ENCODE measurements at places on chromosomes 6 and 20.

- no peak for DNase-seq
Observed at GRCh38 chr20:17904027-17904426, 64.6 kb downstream of the SNX5 start.

DNA sequence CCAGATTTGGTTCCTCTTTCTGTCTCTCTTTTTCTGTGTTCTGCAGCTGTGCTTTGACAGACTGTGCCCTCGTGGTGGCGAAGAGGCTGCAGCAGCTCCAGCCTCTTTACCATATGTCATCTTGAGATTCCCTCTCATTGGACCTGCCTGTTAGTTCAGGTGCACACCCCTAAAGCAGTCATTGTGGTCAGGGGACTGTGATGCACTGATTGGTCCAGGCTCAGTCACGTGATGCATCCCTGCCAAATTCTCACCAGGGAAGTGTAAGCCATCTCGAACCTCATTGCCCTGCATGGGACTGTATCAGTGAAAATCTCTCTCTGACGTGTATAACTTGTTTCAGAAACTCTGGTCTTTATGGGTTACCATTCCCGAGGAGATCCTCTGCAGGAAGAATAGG is 160.3 kb downstream of the EYA2 start:
- peak; percentile 60 for DNase-seq

DNA sequence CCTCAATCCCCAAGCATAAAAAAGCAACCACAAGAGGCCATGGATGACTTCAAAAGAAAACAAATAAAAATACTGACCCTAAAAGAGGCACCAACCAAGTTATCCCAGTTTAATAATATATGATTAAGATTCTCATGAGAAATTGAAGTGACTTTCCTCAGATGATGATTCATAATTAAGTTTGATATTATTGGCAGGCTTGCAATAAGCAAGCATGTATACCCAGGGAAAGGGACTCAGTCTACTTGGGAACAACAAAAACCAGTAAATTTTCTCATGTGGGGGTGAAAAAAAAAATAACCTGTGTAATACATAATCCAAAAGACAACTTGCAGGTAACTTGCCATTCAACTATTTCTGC is 19.6 kb downstream of the JAG1 start:
- no peak for DNase-seq

- DNase-seq = no peak
Observed at GRCh38 chr6:12114055-12114503, 102.0 kb downstream of the HIVEP1 start.

- DNase-seq = no peak
Observed at GRCh38 chr6:14804785-14805210, 441.1 kb upstream of the JARID2 start.

DNA sequence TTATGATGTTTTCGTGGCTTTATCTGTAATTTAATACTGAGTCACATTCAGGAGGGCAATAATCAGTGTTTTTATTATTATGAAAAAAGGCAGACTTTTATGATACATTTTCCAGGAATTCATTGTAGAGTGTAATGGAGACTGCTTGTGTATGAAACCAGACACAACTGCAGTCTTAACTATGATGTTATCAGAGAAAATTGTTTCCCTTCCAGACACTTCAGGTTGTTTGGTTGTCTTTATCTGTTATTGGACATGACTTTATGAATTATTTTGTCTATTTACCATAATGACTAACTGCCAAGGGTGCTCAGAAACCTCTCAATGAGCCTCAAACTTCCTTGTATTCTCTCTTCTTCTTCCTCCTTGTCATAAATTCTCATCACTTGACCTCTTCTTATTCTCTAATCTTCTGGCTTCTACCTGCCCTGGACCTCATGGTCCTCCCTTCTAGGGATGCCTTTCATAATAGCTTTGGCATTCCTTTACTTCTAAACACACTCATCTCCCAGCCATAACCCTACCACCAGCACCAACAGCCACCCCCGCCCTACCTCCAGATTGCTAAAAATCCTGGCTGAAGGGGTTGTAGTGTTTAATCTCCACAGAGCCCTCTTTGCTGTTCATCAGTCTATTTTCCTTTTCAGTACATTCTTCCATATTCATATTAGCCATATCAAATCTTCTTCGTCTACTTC is 492.5 kb downstream of the CDKAL1 start:
- no peak for DNase-seq

DNA sequence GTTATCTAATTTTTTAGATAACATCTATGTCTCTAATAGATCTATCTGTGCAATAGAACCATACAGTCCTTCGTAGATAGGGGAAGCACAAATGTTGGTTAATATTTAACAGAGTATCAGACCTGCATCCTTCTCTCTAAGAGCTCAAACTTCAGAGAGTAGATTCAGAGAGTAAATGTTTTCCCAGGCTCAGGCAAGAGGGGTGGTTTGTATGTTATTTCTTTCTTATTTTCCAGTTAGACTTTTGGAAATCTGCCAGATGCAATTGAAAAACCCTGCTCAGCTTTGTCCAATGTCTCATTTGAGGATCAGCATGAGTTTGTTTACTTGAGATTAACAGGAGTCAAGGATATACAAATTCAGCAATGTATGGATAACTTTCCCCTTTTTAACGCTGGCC is 361.9 kb downstream of the BCKDHB start:
- DNase-seq = no peak

GRCh38 chr6:15108383-15108715 is 137.5 kb upstream of the JARID2 start:
- no peak for DNase-seq

GRCh38 chr6:13355043-13355945 is 27.0 kb upstream of the TBC1D7 start:
- DNase-seq = peak; percentile 78

DNA sequence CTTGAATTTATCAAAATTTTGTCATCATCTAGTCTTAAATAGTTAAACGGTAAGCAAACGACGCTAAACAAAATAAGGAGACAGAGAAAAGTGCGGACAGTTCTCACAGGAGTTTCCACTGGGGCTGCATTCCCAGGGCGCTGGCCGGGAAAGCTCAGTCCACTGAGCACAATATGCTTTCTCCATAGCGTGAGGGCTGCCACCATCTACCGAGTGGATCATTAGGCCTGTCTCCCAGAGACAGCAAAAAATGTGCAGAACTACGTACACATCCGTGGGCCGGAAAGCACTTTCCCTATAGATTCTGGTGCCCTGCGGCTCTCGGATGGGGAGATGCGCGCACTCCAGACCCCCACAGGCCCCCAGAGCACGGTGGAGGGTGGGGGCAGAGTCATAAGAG is 84.9 kb downstream of the THBS2 start:
- DNase-seq = no peak

DNA sequence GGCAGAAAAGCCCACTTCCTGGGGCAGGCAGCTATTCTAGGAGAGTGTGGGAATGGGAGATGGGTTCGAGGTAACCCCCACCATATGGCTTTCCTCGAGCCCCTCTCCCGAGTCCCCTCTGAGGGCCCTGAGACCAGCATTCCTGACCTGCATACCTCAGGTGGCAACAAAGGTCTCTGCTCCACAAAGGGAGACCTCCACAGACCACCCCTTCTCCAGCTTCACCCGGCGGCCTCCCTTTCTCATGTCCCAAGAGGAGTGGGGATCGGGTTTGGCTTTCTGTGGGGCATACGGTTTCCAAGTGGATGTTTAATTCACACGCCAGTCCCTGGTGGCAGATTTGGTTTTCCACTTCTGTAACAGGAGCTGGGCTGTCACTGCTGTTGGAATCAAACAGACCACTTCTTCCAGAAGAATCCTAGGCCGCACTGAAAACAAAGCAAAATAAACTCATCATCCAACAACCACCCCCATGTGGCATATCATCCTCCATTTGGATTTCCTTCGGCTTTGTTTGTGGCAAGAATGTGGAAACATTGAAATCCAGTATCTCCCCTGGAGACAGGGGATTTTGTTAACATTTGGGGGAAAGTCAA is 83.2 kb downstream of the DLL1 start:
- DNase-seq = no peak

DNA sequence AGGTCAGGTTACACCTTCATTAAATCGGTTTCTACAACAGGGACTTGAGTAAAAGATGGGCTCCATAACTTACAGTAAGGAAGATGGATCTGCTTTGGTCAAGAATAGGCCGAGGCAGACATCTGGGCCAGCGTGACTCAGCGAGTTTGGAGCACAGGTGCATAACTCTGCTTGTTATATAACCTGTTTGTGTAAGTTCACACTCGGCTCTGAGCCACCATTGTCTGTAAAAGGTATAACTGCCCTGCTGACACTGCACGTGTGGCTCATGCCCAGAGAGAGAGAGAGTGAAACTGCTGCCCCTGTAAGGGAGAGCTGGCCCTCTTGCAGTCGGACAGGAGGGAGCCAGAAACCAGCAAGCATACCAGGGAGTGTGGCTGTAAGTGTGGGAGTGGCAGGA is 737.9 kb upstream of the SLC35B3 start:
- no peak for DNase-seq

DNA sequence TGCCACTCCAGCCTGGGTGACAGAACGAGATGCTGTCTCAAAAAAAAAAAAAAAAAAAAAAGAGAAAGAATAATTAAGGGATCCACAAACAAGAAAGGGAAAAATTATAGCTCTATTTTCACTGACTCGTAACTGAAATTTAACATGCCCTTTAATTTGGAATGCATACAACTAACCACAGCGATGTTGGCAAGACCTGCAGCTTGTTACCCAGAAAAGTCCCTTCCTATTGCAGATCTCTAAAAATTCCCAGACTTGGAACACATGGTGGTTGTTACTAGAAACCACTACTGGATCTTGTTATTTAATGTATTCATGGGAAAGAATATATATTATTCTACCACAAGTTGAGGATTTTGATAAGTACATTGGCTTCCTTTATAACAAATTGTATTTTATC is 27.8 kb upstream of the SMIM28 start:
- DNase-seq = no peak

GRCh38 chr6:75876152-75876551 is 127.1 kb downstream of the MYO6 start:
- DNase-seq = no peak

DNA sequence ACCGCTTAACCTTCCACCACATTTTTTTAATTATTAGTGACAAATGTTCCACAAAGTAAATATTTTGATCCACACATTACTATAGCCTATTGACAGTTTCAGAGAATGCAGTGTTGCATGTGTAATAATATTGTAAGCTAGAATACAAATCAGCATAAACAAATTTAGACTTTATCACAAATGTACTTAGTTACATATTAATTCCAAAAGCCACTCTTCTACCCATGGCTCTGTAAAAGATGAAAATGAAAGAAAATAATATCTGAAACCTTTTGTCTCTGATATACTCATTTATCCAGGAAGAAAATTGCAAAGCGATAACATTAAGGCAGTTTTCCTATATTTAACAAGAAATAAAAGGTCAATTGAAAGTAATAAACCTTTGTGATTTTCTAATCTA is 954.0 kb upstream of the MAN1A1 start:
- DNase-seq = no peak

- peak; percentile 48 for DNase-seq
Observed at GRCh38 chr6:41976794-41977484, 35.3 kb upstream of the CCND3 start.

- no peak for DNase-seq
Observed at GRCh38 chr6:103335412-103335811, 1524.3 kb downstream of the HACE1 start.

GRCh38 chr6:100311707-100312251 is 152.9 kb downstream of the SIM1 start:
- DNase-seq = no peak

DNA sequence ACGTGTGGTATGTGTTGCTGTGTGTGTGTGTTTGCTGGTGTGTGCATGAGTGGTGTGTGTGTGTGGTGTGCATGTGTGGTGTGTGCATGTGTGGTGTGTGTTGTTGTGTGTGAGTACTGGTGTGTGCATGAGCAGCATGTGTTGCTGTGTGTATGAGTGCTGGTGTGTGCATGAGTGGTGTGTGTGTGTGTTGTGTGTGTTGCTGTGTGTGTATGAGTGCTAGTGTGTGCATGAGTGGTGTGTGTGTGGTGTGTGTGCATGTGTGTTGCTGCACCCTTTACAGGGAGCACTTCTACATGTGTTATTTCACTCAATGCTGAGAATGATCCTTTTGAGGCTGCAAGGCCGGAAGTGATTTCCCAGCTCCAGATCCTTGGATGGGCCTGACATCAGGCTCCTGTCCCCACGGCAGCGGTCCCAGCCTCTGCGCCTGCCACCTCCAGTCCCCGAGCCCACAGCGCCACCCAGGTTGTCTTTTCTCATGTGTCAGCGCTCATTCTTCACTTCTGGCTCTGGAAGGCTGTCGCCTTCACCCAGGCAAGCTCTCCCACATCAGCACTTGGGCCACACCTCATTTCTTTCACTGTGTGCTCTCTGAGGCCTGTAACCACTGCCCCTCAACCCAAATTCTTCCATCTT is 2.6 kb downstream of the NPEPL1 start:
- DNase-seq = no peak

- no peak for DNase-seq
Observed at GRCh38 chr6:149170564-149171452, 146.7 kb upstream of the TAB2 start.

GRCh38 chr6:158387036-158387435 is 74.8 kb downstream of the TULP4 start:
- no peak for DNase-seq

DNA sequence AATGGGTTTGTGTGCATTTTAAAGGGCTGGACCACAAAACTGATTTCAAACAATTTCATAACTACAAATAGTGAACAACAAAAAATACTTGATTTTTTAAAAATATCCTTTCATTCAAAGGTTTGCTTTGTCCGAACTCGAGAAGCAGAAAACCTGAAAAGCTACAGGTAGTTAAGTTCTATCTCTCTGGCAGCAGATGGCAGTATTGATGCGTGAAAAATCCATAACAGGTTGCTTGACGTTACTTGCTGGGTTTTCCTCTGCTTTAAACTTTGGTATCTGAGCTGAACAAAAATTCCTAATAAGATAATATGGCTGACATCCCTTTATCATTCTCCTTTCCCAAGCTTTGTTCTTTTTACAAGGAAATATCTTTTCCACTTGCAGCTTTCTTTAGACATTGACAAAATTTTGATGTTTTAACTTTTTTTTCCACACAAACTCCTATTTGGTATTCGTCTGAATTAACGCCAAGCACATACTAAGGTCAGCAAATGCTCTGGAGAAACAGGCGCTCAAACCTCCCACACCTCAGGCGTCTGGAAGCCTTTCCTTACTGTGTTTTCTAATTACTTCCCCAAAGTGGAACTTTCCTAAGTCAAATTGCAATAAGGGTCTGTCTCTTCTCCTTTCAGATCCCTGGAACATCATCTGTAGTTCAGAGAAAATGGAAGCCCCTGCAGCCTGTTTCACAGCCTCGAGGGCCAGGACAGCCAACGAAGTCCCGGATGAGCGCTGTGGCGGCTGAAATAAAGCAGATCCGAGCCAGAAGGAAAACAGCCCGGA is 50.3 kb upstream of the GFRAL start:
- peak; percentile 39 for DNase-seq

DNA sequence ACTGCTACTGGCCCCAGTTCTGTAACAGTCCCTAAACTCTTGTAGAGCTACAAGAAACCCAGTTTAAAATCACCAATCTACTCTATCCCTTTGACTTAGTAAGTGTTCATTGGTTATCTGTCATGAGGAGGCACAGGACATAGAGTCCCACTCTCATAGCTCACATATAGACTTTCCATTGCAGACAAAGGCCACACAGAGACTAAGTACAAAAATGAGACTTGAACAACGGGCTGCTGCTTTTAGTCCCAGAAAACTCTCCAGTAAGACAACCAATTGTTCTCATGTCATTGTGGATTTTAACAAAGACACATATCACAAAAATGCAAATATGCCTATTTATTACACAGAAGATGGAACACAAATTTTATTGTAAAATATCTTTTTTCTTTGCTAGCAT is 197.4 kb downstream of the PTPRK start:
- no peak for DNase-seq

- DNase-seq = no peak
Observed at GRCh38 chr6:77318256-77318655, 145.0 kb downstream of the HTR1B start.

GRCh38 chr6:105560611-105561066 is 157.8 kb upstream of the PREP start:
- peak; percentile 40 for DNase-seq
